Naive thymus-derived CD4-positive, alpha-beta T cell (primary cell): ENCODE measurements at places on chromosomes 12 and 14. TPM values are rescaled to one million over a fixed set of nuclear protein-coding genes. Genes with fewer than 3 reads are reported as not detected.
A peak's percentile ranks its signal among the peaks of the same experiment; 100 is the strongest.

DNA sequence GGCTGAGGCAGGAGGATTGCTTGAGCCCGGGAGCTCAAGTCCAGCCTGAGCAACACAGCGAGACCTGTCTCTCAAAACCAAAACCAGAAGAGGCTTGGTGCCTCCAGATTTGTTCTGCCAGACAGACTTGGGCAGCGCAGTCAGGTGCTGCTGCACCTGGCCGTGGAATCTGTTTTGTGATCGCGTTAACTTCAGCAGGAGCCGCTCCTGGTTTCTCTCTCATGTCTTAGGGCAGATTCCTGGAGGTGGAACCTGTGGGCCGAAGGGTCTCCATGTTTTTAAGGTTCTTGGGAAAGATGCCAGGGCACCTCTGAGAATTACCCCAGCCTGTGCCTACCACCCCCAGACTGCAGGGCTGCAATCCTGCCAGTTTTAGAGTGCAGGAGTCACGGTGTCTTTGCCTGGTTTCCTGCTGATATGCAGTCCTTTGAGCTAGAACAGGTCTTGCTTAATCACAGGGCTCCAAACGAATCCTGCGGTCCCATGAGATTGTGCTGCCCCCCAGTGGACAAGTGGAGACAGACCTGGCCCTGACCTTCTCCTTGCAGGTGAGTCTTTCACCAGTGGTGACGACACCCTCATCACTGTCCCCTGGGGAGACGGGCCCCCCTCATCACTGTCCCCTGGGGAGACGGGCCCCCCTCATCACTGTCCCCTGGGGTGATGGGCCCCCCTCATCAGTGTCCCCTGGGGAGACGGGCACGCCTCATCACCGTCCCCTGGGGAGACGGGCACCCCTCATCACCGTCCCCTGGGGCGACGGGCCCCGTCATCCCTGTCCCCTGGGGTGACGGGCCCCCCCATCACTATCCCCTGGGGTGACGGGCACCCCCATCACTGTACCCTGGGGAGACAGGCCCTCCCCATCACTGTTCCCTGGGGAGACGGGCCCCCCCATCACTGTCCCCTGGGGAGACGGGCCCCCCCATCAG is 37.6 kb downstream of the PACS2 start:
- no peaks in the 10 kb centered on the region for H3K27me3 ChIP-seq
- no peak overlapping the region for H3K27ac ChIP-seq
- no peaks in the 10 kb centered on the region for H3K4me1 ChIP-seq
- peak; percentile 82 for DNase-seq
- no peaks in the 10 kb centered on the region for H3K36me3 ChIP-seq

The STRAP gene
- 70.9 TPM for total RNA-seq

- no peak overlapping the region for H3K27ac ChIP-seq
- no peak for DNase-seq
- H3K27me3 ChIP-seq: no peaks in the 10 kb centered on the region
- no peak overlapping the region for H3K4me3 ChIP-seq
Observed at GRCh38 chr12:94736820-94737219, 86.5 kb upstream of the TMCC3 start.

The CLEC1B gene
- not detected for total RNA-seq

The CATSPERB gene
- total RNA-seq: 8.4 and 9.8 TPM in 2 replicates

DNA sequence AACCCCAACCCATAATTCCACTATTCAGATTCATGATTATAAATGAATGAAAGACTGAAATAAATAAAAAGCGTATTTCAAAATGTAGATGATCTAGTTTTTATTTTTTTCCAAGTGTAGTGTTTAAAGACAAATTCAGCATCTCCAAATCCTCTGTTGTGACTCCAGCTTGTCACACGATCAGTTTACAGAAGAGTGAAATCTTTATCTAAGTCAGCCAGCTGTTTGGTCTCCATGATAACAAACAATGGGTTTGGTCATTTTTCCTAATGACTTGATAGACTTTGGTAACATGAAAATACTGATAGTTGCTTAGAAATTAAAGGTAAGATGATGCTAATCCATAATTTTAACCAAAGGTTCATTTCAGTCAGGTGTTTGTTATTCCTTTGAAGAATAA is 114.5 kb upstream of the RASSF8 start:
- DNase-seq: no peak
- H3K4me1 ChIP-seq: no peaks in the 10 kb centered on the region
- H3K36me3 ChIP-seq: no peaks in the 10 kb centered on the region
- no peak overlapping the region for H3K27ac ChIP-seq

GRCh38 chr14:21063479-21063878 is 5.9 kb downstream of the RNASE8 start:
- no peak for DNase-seq
- no peak overlapping the region for H3K4me3 ChIP-seq
- no peak overlapping the region for H3K27ac ChIP-seq
- no peaks in the 10 kb centered on the region for H3K4me1 ChIP-seq
- H3K36me3 ChIP-seq: no peaks in the 10 kb centered on the region
- H3K27me3 ChIP-seq: peaks cover 6% of the 10 kb centered on the region

DNA sequence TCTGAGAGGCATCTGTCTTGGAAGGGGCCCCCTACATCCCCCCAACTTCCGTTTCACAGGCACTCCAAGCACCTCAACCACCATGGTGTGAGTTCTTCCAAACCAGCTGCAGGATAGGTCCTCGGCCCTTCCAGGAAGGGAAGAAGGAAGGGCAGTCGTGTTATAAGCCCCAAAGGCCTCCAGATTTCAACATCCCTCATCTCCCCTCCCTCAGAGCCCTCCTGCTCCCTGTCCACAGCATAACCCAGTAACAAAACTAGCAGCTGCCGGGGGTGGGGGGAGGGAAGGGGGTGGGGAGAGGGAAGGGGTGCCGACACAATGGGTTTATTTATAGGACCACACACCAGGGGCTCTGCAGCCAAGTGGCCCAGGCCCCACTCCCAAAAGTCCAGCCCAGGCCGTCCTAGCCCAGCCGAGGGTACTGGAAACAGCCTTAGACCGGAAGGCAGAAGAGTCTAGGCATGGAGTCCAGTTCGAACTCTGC is 18.3 kb downstream of the NCKAP5L start:
- H3K27me3 ChIP-seq: no peaks in the 10 kb centered on the region
- H3K27ac ChIP-seq: no peak overlapping the region
- DNase-seq: no peak
- H3K4me3 ChIP-seq: no peak overlapping the region
- H3K4me1 ChIP-seq: no peaks in the 10 kb centered on the region

DNA sequence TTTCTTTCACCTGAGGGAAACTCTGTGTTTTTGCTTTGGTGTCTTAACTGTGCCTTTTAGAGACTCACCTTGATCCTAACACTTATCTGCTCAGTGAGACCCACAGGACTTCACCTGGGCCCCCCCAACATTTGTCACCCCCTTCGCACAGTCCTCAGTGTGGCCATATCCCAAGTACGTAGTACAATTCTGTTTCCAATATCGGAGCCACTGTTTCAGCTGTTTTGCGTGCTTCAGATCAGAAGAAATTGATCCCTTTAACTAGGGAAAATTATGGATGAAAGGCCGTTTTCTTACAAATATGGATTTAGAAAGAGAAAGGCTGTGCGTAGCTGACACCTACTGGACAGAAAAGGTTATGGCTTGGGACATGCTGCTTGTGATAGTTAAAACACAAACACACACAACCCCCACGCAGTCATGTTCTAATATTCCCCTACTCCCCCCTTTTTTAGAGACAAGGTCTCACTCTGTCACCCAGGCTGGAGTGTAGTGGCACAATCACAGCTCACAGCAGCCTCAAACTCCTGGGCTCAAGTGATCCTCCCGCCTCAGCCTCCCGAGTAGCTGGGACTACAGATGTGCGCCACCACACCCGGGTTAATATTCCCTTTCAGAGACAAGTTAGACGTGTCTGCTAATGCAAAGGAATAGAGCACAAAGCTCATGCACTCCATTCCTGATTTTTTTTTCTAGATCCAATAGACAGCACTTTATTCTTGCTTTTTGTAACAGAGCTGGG is 3.6 kb upstream of the SLC7A8 start:
- H3K36me3 ChIP-seq: no peaks in the 10 kb centered on the region
- peaks cover 4% of the 10 kb centered on the region for H3K4me1 ChIP-seq
- H3K27me3 ChIP-seq: no peaks in the 10 kb centered on the region
- H3K4me3 ChIP-seq: no peak overlapping the region
- no peak for DNase-seq

GRCh38 chr12:115752913-115753726 is 524.4 kb downstream of the MED13L start:
- H3K27me3 ChIP-seq: no peaks in the 10 kb centered on the region
- no peak for DNase-seq
- H3K27ac ChIP-seq: no peak overlapping the region
- H3K4me1 ChIP-seq: no peaks in the 10 kb centered on the region

The ENDOU gene
- not detected for total RNA-seq

GRCh38 chr14:105742531-105742848 is 216.1 kb downstream of the TMEM121 start:
- no peak overlapping the region for H3K27ac ChIP-seq
- H3K36me3 ChIP-seq: no peaks in the 10 kb centered on the region
- no peak for DNase-seq

DNA sequence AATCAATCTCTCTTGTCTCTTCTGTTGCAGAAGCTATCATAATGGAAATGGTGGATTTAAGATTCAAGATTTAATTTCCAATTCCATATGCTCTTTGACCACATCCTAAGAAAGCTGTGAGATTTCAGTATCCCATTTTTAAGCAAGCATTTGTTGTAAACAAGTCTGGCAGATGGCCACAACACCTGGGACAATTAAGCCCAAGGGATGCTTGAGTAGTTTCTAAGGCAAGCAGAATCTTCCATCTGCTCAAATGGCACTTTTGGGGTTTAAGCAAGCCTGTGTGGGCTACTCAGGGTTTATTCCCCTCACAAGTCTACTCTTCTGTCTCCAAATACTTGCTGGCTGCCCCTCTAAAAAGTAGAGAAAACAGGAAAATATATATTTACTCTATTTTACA is 304.7 kb upstream of the SYT1 start:
- DNase-seq: no peak
- no peak overlapping the region for H3K27ac ChIP-seq
- H3K27me3 ChIP-seq: no peaks in the 10 kb centered on the region
- H3K36me3 ChIP-seq: no peaks in the 10 kb centered on the region
- H3K4me3 ChIP-seq: no peak overlapping the region
- no peaks in the 10 kb centered on the region for H3K4me1 ChIP-seq

- no peaks in the 10 kb centered on the region for H3K27me3 ChIP-seq
- no peak for DNase-seq
- H3K4me1 ChIP-seq: peaks cover 12% of the 10 kb centered on the region
- H3K27ac ChIP-seq: no peak overlapping the region
Observed at GRCh38 chr14:89205137-89205740, 211.8 kb downstream of the FOXN3 start.

- peak overlapping the region; percentile 81 for H3K27ac ChIP-seq
- H3K4me3 ChIP-seq: no peak overlapping the region
- no peaks in the 10 kb centered on the region for H3K27me3 ChIP-seq
- no peak for DNase-seq
Observed at GRCh38 chr14:91328313-91329050, 84.0 kb upstream of the GPR68 start.

DNA sequence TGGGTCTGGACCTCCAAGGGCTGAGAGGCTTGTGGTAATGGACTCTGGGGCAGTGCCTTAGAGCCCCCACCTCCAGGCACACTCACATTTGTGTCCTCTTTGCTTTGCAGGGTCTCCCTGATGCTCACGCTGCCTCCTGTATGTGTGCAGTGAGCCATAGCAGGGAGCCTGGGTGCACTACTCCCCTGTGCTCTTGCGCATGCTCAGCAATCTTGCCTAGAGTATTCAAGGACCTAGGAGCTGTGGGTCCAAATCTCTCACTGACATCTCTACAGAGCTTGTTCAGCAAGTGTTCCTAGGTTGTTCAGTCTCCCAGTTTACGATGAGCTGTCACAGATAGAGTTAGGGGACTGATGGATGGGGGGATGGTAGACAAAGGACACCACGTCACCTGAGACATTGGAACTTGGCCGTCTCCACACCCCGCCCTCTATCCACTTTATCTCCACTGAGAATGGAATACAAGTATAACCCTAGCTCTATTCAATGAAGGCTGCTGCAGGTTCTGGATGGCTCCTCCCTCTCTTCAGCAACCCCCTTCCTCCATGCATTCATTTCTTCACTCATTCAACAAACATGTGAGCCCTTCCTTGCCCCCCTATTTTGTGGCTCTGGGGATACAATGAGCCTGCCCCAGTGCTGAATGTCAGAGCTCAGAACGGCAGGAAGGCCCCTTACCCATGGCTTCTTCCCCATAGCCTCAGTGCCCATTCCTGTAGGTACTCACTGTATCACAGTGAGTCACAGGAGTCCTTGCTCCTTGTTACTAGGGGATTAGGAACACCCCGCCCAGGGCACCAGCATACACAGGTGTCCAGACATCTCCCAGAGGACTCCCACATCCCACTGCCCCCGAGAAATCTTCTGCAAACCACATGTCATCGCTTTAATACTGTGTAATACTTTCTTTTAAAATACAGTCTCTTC is 31.2 kb downstream of the FIGNL2 start:
- peaks cover 9% of the 10 kb centered on the region for H3K4me1 ChIP-seq
- no peak overlapping the region for H3K4me3 ChIP-seq
- H3K27me3 ChIP-seq: no peaks in the 10 kb centered on the region
- no peak for DNase-seq

GRCh38 chr12:51626629-51627028 is 35.6 kb downstream of the SCN8A start:
- H3K27me3 ChIP-seq: no peaks in the 10 kb centered on the region
- DNase-seq: no peak
- no peak overlapping the region for H3K27ac ChIP-seq
- H3K4me1 ChIP-seq: no peaks in the 10 kb centered on the region
- no peaks in the 10 kb centered on the region for H3K36me3 ChIP-seq

DNA sequence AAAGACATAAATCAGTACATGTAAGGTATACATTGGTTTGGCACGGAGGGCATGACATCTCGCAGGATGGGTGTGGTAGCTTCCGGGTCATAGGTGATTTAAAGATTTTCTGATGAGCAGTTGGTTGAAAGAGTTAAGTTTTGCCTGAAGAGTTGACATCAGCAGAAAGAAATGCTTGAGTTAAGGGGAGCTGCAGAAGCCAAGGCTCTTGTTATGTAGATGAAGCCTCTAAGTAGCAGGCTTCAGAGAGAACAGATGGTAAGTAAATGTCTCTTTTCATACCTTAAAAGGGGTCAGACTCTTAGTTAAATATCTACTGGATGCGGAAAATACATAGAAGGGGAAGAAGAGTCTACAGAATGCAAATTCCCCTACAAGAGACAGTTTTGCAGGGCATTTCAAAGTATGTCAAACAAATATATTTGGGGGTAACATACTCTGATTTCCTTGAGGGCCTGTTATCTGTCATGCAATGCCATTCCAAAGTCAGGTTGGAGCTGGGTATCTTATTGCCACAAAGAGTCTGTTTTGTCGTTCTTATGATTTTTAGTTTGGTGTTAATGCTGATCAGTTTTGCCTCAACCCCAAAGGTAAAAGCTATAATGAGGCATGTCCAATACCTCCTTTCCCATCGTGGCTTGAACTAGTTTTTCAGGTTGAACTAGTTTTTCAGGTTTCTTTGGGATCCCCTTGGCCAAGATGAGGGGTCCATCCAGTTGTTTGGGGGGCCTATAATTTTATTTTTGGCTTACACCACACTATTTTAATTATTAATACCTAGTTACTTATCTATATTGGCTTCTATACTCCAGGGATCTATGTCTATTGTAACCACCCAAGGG is 67.0 kb downstream of the PTHLH start:
- H3K27ac ChIP-seq: no peak overlapping the region
- no peaks in the 10 kb centered on the region for H3K36me3 ChIP-seq
- no peak overlapping the region for H3K4me3 ChIP-seq
- DNase-seq: no peak

- no peaks in the 10 kb centered on the region for H3K36me3 ChIP-seq
- no peaks in the 10 kb centered on the region for H3K27me3 ChIP-seq
- peaks cover 18% of the 10 kb centered on the region for H3K4me1 ChIP-seq
- peak within 1 kb of the TSS; percentile 78 for H3K4me3 ChIP-seq
- H3K27ac ChIP-seq: peak within 1 kb of the TSS; percentile 82
Observed at GRCh38 chr12:112937741-112938719, at the start of gene OAS3. TSS of gene OAS3 (plus strand) at chr12:112938474. CDS start at chr12:112938531, 57 bp downstream.
